ENCODE measurements at places on chromosomes 6 and 20.

GRCh38 chr6:106626485-106626884, 2.8 kb downstream of the RTN4IP1 start:
- DNase-seq: no peak

- no peak for DNase-seq
Observed at GRCh38 chr20:57037689-57038088, 228.8 kb downstream of the BMP7 start.

GRCh38 chr6:117540670-117541069, 58.2 kb downstream of the DCBLD1 start:
- no peak for DNase-seq

GRCh38 chr20:1427457-1428054, 34.7 kb upstream of the FKBP1A start:
- no peak for DNase-seq

- DNase-seq: no peak
Observed at GRCh38 chr6:3742076-3742425, 9.5 kb downstream of the PXDC1 start.

- no peak for DNase-seq
Observed at GRCh38 chr6:135814043-135814442, 37.5 kb upstream of the PDE7B start.

DNA sequence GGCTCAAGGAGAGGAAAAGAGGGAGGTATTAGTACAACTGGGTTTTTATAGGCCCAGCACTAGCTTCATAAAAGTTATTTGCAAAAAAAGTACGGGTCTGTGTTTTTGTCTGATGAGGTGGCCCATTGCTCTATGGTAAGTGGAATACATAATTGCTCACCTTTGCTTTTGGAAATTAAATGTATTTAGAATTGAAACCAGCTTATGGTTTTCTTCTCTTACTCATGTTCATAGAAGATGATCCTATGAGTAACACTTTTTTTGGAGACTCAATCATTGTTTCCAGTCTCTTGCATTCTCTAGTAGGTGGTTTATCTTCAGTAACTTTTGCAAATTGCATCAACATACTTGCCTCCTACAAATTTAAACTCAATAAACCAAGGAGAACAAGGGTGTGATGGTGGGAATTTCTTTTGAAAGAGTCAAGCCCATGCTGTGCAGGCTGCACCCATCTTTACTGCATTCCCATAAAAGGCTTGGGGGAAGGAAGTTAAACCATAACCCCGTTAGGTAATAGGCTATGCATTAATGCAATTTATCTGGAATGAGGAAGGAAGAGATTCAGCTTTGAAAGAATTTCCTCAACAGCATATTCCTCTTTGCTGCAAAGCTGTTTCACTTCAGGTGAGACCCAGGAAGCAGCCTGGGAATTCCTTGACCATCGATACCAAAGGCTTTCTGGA, 48.5 kb upstream of the EDN1 start:
- DNase-seq: peak; percentile 33

DNA sequence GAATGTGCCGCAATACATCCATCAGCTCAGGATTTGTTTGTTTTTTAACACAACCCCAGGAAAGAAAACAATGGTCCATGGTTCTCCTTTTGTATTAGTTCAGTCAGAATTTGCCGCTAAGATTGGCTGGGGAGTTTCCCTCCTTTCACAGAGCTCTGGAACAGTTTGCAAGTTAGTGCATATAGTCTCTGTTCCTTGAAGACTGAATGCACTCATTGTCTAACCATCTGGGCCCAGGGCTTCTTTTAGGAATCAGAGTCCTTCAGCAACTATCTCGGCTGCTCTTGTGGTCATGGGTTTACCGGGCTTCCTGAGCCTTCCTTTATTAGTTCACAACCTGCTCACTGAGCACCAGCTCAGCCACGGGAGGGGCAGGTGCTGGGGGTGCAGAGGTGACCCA, 121.3 kb downstream of the SLC23A2 start:
- no peak for DNase-seq

DNA sequence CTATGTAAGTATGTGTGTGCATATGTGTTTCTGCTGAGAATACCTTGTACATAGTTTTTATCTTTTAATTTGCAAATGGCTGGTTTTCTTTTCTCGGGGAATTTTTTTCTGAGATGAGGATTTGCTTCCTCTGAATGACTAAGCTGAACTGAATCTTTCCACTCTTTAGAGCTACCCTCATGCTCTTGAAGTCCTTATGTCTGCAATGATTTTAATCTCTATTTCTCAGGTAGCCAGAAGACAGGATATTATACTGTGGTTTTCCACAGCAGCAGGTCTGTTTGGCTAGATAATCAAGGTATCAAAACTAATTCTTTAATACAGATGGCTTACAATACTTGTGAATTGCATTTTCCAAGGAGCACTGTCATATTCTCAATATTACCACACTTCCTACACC, 114.7 kb downstream of the PLCB1 start:
- DNase-seq: no peak

DNA sequence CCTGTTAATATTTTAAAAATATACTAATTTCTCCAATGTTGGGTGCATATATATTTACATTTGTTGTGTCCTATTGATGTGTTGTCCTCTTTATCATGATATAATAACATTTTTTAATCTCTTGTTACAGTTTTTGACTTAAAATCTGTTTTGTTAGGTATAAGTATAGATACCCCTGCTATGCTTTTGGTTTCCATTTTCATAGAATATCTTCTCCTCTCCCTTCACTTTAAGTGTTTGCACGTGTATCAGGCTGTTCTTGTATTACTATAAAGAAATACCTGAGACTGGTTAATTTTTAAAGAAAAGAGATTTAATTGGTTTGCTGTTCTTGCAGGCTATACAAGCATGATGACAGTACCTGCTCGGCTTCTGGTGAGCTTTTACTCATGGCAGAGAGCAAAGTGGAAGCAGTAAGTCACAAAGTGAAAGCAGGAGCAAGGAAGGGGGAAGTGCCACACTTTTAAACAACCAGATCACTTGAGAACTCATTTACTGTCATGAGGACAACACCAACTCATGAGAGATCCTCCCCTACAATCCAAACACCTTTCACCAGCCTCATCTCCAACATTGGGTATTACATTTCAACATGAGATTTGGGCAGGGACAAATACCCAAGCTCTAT, 340.5 kb upstream of the SYNCRIP start:
- no peak for DNase-seq

DNA sequence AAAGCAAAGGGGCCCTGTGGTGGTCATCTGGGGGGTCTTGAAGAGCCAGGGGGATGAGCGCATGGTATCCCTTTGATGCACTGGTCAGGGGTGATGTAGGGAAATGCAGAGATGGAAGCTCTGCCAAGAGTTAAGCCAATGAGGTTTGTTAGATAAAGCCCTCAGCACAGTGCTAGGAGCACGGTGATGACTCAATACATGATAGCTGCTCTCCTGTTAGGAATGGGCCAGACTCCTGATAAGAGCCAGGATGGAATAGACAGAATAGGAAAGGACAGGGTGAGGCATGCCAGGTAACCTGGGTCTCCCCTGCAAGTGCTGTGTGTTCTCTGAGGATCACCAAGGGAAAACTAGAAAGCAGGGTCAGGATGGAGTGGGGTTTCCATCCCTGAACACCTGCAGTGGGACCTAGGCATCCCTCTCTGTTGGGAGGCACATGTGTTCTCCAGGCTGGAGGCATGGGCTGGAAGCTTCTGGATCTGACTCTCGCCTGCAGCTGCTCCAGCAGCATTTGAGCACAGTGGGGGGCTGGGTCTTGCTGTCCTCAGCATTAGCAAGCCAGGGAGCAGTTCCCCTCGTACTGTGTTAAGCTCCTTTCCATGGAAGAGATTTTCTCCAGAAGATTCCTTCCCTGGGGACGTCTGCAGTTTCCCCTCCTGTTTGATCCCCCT, 71.8 kb upstream of the TIAM2 start:
- no peak for DNase-seq

GRCh38 chr20:13276945-13277541, 56.0 kb downstream of the ISM1 start:
- no peak for DNase-seq

GRCh38 chr6:21045135-21045700, 511.0 kb downstream of the CDKAL1 start:
- no peak for DNase-seq

GRCh38 chr6:117304446-117304845, 39.1 kb downstream of the VGLL2 start:
- no peak for DNase-seq

GRCh38 chr6:98137391-98137790, 697.0 kb upstream of the POU3F2 start:
- no peak for DNase-seq

DNA sequence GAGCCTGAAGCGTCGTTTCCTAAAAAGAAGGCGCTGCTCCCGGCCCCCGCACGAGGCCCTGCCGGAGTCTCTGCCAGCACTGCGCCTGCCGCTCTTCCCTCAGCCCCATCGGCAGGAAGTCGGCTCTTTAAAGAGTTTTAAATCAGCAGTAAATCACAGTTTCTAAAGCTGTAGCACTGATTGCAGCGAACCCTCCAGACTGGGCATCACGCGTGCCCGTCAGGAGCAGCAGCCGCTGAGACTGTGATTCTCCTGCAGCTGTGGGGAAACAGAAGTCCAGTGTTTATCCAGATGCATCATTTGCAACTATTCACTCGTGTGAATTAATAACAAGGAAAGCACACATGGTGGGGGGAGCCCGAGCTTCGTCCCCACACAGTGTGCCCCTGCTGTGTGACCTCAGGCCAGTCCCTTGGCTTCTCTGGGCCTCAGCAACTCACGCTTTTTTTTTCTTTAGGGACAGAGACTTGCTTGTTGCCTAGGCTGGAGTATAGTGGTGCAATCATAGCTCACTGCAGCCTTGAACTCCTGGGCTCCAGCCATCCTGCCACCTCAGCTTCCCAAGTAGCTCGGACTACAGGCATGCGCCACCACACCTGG, 28.3 kb downstream of the DLL1 start:
- no peak for DNase-seq

- DNase-seq: peak; percentile 4
Observed at GRCh38 chr6:32226434-32226833, 2.6 kb upstream of the NOTCH4 start.

- DNase-seq: peak; percentile 95
Observed at GRCh38 chr6:26304797-26305640, 60.0 kb upstream of the BTN3A2 start.

DNA sequence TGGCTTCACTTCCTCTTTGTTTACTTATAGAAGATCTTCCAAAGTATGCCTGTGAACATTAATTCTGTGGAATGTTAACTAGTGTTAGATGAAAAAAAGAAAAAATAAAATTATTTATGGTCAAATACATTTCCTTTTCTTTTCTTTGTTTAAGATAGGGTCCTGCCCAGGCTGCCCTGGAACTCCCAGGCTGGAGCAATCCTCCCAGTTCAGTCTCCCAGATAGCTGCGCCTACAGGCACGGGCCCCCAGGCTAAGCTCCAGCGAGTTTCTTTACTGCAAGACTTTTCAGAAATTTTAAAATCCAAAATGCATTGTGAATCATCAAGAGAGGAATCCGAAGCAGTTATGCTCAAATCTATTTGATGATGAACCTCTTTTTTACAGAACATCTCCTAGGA, 39.3 kb upstream of the IL20RA start:
- no peak for DNase-seq

DNA sequence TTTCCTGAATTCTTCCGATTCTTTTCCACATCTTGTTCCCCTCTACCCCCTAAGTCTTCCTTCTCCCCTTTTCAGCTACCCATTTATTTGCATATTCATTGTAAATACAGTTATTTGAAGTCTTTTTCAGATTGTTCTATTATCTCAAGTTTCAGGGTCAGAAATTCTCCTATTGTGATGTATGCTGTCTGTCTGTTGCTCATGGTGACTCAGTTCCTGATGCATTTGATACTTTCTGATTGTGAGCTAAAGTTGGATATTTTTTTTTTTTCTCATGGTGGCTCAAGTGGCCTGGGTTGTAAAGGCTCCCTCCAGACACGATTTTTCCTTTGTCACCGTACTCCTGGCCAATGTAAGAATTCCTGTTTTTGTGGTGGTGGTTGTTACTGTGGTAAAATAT, 4.9 kb upstream of the PI16 start:
- DNase-seq: no peak

GRCh38 chr6:108260126-108260808, 573 bp downstream of the SNX3 start:
- no peak for DNase-seq

GRCh38 chr6:111228094-111228493, 140.8 kb downstream of the SLC16A10 start:
- DNase-seq: peak; percentile 8

DNA sequence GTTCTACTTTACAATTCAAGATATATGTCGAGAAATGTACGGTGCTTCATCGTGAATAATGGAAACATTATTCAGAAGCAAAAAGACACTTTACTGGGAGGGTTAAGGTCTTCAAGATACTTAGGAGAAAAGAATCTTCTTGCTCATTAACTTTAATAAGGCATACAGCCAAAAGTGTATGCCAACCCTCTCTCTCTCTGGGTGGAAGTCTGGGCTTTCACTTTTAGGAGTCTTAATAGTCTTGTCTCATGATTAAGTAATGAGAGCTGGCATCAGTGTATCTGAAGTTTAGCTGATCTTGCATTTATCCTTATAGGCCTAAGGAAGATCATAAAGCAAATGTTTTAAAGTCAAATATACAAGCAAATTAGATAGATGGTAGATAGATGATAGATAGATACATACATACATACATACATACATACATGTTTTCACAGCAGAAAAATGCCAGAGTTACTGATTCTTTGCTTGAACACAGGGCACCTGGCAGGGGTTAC, 21.5 kb downstream of the OLIG3 start:
- DNase-seq: no peak

DNA sequence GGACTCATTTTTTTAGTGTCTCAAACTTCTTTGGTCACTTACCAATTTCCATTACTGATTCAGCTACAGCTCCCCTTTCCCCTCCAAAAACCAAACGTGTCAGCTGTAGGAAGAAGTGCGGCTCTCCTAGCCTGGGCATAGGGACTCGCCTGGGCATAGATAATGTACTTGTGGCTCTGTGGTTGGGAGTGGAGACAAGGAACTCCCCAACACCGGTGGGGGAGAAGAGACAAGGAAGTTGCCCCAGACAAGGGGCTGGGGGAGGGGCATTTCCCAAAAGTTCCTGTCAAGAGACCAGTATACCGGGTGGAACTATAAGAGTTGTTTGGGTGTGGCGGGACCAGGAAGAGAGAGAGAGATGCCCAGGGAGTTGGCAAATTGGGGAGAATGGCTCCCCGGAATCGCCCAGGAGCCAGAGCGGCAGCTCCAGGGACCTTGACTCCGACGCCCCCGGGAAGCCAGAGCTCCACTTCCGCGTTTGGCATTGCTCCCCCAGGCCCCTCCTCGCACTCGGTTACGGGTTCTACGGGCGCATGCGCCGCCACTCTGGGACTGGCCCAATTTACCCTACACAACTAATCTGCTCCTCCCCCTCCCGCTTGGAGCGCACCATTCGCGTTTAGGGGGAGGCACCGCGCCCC, 871 bp upstream of the ZFAND3 start:
- DNase-seq: peak; percentile 95

GRCh38 chr20:45456632-45457031, 12.9 kb upstream of the WFDC2 start:
- DNase-seq: no peak

All from MV-4-11 (cell line).